Adrenal gland (tissue), 19 donors: ENCODE measurements at places on chromosomes 5 and 9. TPM values are rescaled to one million over a fixed set of nuclear protein-coding genes. Genes with fewer than 3 reads are reported as not detected.

Gene ASB6
- 26.9 TPM for total RNA-seq

Gene MAST4
- 58.9 TPM for total RNA-seq

Gene GRXCR2
- total RNA-seq = not detected

Gene PCDHB3
- total RNA-seq = 1.2 TPM

Gene MIGA2
- total RNA-seq = 66.0 TPM

Gene ADCY2
- 1.8 TPM for total RNA-seq

Gene MELK
- total RNA-seq = 0.12 TPM

Gene ZNF462
- total RNA-seq = 29.9 TPM

Gene RFX3
- total RNA-seq = 10.3 TPM

Gene PCDHGA11
- 2.6 TPM for total RNA-seq

Gene PTAR1
- 40.7 TPM for total RNA-seq

Gene CAPSL
- not detected for total RNA-seq

Gene SLC12A7
- total RNA-seq = 29.4 TPM

Gene HTR4
- total RNA-seq = 2.6 TPM

Gene GFI1B
- total RNA-seq = 0.46 TPM

Gene MZB1
- 0.50 TPM for total RNA-seq

Gene FAXDC2
- 20.6 TPM for total RNA-seq

Gene ZBED3
- total RNA-seq = 1.3 TPM

Gene TMOD1
- 91.2 TPM for total RNA-seq

Gene NR5A1
- 279 TPM for total RNA-seq

Gene C8G
- not detected for total RNA-seq

Gene CCDC107
- 30.9 TPM for total RNA-seq

Gene UGT3A1
- total RNA-seq = not detected

Gene KCNN2
- 18.5 TPM for total RNA-seq

Gene ASS1
- total RNA-seq = 196 TPM

Gene ZNF169
- total RNA-seq = 4.8 TPM
